Anterior cingulate cortex (tissue), 58 donors: ENCODE measurements at places on chromosomes 2 and 18.
A peak's percentile ranks its signal among the peaks of the same experiment; 100 is the strongest.

DNA sequence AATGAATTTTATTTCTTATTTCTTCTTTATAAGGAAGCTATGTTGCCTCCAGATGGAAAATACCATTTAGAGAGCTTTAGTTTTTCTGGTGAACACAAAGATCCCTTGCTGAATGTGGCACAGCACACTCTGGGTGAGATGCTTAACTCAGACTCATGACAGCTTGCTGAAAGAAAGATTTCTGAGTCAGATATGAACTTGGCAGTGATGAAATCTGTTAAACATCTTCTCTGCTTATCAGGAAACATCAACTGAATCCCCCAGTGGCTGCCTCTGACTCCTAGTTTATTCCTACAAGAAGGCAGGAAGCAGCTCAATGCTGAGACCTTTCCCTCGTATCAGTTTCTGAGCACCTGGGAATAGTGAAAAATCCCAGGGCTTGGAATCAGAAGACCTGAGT is 162.8 kb downstream of the OSR1 start:
- DNase-seq, result no peak

GRCh38 chr2:127220768-127221527 is 849 bp upstream of the CYP27C1 start:
- DNase-seq, result no peak

DNA sequence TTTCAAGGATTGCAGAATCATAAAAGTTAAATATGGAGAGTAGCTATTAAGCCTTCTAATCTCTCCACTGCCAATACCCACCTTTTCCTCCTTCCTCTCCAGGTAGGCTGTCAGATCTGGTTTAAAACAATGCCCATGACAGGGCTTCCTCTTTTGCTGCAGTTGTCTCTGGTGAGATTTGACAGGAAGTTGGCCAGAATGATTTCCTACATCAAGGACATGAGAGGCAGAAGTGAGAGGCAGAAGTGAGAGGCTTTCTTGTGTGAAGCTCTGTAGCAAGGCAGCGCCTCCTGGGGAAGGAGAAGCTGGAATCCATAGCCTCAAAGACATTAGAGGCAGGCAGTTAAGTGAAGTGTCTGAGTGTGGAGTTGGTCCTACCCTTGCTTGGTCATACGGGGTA is 385.7 kb downstream of the HRH4 start:
- DNase-seq, result no peak

GRCh38 chr2:202442882-202443281 is 66.8 kb downstream of the BMPR2 start:
- DNase-seq, result no peak

GRCh38 chr2:141195087-141195486 is 935.7 kb downstream of the LRP1B start:
- DNase-seq, result no peak

GRCh38 chr18:30730915-30731314 is 311.6 kb downstream of the DSC3 start:
- DNase-seq, result no peak

DNA sequence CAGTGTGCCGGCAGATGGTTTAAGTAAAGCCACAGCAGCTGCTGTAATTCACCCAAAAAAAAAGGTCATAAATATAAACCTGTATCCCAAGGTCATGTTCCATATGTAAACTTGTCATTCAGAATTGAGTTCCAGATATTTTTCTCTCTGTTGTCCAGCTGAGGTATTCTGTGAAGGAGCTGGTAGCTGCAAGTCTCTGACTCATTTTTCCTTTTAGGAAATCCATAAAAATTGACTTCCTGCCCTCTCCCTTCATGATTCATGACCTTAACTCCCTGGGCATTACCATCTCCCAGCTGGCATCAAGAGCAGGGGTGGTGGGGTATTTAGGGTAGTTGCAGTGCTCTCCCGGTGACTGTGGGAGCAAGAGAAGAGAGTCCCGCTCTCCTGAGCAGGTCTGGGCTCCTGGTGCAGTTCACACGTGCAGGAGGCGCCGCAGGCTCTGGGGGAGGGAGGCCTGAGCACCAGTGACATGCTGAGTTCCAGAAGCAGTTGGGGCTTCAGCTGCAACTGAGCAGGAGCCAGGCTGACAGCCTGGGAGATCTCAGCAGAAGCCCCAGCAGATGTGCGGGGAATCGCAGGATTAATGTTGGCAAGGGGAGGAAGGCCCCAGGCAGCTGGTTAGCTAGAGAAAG is 192.6 kb downstream of the MGAT5 start:
- DNase-seq, result no peak

DNA sequence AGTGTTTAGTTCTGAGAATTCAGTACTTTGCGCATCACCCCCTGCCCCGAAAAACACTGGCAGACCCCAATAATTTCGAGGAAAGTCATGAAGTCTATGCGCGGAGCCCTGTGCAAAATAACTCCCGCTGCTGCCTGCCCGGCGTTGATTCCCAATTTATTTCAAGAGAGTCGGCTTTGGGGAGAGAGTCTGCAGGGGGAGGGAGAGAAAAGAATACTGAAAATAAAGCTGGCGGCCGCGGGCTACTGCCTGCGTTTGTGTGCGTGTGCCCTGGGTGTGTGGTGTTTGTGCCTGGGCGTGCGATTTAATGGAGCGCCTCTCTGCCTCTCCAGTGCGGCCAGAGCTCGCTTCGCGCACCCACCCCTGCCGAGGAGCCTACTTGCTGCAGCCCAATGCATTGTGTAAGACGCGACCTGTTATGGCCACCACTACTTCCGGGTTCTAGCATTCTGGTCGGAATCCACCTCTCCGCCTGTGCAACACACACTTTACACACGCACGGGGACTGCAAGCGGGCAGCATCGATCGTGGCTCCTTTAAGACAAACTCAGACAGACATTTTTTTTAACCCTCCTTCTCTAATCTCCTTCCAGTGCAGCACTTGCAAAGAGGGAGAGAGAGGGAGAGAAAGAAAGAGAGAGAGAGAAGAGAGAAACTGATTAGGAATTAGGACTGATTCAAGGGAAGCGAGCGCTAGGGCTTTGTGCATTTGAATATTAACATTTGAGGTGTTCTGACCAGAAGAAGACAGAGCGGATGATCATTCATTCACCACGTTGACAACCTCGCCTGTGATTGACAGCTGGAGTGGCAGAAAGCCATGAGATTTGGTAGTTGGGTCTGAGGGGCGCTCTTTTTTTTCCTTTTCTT is at the start of gene MEIS1:
Gene MEIS1, plus strand, starts transcription at position 447 of the 870 bp plus-strand sequence. CDS start 732 bp downstream, outside the sequence.
- peak; percentile 90 for DNase-seq

GRCh38 chr2:60483401-60483800 is 70.1 kb downstream of the BCL11A start:
- DNase-seq, result no peak

- DNase-seq, result peak; percentile 12
Measured at GRCh38 chr2:224584111-224584784, 915 bp downstream of the CUL3 start.

DNA sequence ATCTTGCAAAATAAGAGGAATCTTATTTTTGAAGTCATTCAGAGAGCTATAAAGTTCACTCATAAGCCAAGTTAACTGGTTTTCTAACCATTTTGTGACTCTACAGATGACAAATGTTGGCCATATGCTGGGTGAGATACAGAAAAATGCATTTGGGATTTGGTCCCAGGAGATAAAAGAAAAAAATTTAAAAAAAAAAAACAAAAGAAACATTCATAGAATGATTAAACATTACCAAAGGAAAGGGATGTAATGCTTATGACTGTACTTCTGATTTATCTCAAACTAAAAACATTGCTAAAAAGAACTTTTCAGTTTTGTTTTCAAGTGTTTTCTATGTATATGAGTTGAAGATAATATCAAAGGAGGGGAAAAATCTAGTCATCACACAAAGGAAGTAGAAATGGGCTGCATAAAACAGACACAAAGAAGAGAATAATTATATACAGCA is 43.1 kb downstream of the PELI1 start:
- DNase-seq, result no peak

DNA sequence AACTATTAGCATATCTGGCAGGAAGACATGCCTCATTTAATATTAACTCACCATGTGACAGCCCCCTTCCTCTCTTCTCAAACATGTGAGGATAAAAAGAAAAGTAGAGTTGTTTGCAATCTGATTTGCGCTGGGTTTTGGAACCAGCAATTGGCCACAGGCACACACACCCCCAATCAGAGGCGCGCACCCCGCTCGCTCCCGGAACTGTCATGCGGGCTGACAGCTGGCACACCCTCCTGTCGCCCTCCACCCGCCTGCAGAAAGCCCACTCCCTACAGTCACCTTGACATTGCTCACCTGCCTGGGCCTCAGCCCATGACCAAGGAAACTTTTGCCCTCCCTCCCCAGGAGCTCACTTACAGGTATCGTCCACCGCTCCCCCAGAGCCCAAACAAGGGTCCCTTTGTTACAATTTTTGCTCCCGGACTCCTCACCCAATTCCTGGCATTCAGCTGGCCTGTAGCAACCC is 1.1 kb downstream of the COBLL1 start:
- no peak for DNase-seq

DNA sequence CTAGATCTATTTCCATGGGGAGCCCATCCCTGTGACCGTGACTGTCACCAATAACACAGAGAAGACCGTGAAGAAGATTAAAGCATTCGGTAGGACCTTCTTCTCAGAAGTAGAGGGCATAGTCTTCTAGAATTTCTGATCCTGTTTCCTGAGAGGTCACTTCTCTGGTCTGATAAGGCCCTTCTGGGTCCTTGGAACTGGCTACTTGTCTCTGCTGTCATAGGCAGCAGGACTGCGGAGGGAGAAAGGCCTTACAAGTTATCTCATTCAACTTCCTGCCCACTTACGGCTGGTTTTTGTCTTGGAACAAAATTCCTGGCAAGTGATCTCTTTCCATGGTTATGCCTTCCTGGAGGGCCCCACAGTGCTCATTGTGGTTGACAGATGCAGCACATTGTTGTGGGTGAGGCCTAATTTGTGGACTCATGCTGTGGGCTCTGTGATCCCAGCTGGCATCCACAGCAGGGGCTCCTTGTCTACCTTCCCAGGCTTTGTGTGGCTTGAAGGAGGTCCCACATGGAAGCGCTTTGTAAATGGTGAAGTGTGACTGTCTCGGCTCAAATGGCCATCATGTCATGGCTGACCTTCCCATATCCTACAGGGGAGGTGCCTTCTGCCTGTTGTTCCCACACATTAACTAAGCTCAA is 22.0 kb downstream of the SAG start:
- no peak for DNase-seq

- no peak for DNase-seq
Measured at GRCh38 chr2:64120928-64121327, 23.3 kb downstream of the PELI1 start.

GRCh38 chr18:54919412-54919811 is 39.8 kb downstream of the CCDC68 start:
- no peak for DNase-seq

GRCh38 chr2:212777020-212777491 is 238.5 kb upstream of the ERBB4 start:
- no peak for DNase-seq

DNA sequence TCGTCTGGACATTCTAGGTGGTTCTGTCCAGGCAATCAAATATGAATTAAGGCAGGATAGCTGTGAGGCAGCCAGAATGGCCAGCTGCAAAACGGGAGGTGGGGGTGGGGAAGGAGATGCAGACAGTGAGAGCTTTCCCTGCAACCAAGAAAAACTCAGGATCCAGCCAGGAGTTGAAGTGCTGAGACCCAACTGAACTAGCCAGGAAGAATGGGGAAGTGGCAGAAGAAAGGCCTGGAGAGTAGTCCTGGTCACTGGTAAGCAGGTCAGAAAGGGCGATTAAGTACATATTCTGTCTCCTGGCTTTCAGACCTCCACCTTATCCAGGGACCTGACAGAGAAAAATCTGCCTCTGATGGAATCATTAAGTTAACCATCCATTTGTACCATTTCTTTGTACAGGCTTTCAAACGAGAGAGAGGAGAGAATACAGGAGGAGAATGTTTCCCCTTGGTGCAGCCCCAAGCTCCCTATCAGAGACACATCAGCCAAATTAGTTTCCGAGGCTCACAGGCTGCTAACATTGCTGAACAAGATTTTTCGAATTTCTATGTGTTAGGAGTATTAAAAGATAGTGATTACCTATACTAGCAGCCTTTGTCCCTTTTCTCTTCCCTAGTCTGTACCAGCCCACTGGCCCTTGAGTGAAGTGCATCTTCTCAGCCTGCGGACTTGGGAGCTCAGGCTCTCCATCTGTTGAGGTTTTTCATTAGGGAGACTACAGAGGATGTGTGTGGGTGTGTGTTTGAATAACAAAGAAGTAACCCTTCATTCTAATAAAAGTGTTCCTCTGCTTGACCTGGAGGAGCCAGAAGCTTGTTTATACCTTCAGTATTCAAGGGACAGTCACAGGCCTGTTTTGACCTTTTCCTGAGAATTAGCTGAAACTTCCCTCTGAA is 12.5 kb upstream of the HOXD1 start:
- DNase-seq, result no peak

DNA sequence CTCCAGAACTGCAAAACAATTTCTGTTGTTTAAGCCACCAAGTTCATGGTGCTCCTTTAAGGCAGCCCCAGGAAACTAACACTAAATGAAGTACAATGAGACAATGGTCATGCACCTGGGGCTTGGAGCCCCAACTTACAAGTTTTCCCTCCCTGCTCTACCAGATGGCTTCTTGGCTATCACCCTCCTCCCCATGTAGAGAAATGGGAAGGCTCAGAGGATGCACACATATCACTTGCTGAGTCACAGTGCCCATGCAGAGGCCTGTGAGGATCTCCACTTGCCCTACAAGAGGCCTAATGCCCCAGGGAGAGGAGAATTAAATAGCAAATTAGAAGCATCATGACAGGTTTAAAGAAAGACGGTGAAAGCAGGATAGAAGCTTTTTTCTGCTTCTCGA is 270.9 kb downstream of the TTC32 start:
- no peak for DNase-seq

GRCh38 chr2:9112079-9112721 is 94.4 kb upstream of the ASAP2 start:
- no peak for DNase-seq

GRCh38 chr2:136195226-136195625 is 77.3 kb upstream of the CXCR4 start:
- DNase-seq, result no peak

GRCh38 chr18:56565551-56566345 is 72.6 kb downstream of the TXNL1 start:
- no peak for DNase-seq

GRCh38 chr2:31256611-31257382 is 22.8 kb downstream of the EHD3 start:
- no peak for DNase-seq

GRCh38 chr2:71932780-71933466 is 214.7 kb downstream of the CYP26B1 start:
- no peak for DNase-seq

- no peak for DNase-seq
Measured at GRCh38 chr2:227310756-227311110, 14.3 kb upstream of the MFF start.

- no peak for DNase-seq
Measured at GRCh38 chr2:30480703-30481322, 33.8 kb downstream of the LCLAT1 start.
